NCI-H226 (cell line): ENCODE measurements at places on chromosomes 5 and 9.
A peak's percentile ranks its signal among the peaks of the same experiment; 100 is the strongest.

DNA sequence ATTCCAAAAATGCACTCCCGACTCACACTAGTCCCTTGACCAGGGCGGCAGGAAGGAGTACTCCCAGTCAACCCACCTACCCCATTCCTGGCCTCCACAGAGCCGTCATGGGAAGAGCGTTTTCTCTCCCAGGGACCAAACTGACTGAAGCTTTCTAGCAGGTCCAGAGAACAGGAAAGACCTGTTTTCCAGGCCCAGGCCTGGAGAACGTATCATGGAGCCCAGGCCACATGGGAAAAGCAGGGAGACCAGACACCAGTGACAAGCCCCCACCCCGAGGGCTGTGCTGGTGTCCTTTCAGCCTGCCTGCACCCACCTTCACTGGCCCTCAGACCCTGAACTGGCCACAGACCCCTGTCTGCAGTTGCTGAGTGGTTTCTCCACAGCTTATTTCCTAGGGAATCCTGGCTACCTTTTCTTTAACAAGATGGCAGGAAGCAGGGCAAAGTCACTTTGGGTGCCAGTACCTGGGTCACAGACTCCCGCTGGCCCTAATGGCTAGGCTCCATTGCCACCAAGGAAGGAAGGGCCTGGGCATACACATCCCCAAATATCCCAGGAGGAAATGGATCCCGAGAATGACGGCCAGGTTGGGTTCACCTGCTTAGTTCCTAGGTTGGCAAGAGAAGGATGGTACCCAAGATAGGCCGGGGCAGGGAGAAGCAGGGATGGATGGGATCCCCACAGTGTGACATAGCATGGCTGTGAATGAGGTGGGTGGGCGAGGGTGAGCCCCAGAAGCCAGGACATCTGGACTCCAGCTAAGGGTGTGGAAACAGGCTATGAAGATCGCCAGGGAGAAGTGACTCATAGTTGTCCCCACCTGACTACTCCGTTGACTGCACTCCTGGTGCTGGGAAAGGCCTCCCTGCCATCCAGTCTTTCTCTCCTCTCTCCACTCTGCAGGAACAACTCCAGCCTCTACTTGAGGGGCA lies 12.2 kb downstream of the CCNI2 start:
- no peak for DNase-seq

DNA sequence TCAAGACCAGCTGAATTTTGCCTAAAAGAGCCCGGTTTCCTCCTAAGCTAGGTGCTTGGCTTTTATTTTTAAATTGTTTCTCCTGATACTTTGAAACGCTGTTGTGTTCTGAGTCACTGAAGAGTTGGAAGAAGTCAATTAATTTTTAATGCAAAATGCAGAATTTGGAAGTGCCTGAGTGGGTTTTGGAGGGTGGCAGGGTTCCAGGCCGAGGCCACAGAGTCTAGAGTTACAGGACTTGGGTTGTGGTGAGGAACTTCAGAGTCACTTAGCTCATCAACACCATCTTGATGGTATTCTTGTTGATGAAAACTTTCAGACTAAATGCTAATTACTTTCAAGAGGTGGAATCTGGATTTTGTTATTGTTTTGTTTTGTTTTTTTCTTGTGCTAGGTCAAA lies 130.6 kb downstream of the PDZD2 start:
- DNase-seq = no peak

DNA sequence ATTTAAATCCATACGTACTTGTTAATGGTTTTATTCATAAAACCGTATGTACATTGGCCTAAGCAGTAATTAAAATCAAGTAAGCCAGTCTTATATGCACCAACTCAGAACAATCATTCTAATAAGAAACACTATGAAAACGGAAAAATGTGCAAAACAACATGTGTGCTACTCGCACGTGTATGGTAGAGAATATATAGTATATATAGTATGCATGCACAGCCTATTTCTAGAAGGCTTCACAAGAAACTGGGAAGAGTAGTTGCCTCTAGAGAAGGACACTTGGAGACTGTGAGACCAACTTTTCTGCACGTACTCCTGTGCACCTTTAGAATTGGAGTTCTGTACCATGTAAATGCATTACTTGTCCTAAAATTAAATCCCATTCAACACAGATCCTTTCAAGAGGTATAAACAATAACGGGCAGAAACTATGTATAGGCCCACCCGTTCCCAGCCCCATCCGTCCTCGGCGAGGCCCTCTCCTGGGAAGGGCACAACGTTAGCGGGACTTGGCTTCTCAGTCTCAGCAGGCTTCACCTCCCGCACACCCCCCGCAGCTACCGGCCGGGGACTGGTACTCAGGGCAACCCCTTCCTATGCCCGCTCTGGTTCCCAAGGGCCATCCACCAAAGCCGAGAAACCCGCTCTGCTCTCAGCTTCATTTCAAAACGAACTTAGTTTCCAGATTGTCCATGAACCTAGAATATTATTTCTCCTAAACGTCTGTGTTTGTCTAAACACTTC lies 2.0 kb downstream of the CDC14B start:
- no peak for DNase-seq

DNA sequence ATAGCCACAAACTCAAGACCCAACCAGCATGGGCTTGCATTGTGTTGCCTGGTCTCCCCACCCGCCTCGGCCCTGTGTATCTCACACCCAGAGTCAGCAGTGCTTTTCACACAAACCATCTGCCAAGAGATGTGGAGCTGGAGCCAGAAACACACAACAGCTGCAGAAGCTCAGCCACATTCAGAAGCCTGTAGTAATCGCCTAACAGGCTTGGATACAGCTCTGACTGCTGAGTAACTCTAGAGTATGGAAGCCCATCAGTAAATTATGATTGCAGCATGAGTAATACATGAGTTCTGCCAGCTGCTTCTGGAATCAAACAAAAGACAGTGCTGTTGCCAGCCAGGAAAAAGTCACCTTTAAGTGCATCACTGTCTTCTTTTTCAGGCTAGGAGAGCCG lies 16.0 kb downstream of the TEK start:
- DNase-seq = peak; percentile 65

- DNase-seq = no peak
These were observed 98.0 kb downstream of the SLIT3 start for GRCh38 chr5:169202969-169203368.
